ENCODE measurements at places on chromosomes 4 and X.
A peak's percentile ranks its signal among the peaks of the same experiment; 100 is the strongest.

DNA sequence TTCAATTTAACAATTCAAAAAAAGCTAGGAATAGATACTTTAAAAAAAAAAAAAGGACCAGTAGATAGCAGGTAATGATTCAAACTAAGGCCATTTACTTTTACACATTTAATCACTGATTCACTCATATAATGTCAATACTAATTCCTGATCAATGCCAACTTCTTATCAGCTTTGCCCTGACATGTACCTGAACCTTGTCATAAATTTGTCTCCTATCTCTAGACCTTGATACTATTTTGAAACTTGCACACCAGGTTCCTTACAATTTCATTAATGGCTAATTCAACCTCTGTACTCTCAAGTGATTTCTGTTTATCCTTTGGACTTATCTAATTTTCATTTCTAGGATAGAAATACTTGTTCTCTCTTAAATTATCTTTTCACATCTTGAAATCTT lies 55.4 kb downstream of the UGT2B4 start:
- no peak for DNase-seq

- no peak for DNase-seq
Measured at GRCh38 chrX:49271341-49271740, 1.7 kb downstream of the PPP1R3F start.

DNA sequence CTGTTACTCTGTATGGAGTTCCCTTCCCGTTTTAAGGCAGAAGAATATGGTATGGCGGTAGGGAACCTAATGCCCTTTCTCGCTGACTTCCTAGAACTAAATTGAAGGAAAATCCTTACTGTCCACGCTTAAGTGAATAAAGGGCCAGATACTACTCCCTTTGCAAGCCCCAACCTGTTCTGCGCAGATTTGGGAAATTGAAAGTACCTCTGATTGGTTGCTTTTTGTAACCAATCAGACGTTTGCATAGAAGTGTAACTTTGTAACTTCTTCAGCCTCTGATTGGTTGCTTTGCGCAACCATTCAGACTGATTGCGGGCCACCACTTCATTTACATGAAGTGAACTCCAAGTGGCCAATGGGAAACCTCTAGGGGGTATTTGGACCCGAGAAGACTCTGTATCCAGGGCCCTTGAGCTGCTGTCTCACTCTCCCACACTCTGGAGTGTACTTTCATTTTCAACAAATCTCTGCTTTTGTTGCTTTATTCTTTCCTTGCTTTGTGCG lies 1.2 kb upstream of the TMEM33 start:
- DNase-seq = peak; percentile 95

DNA sequence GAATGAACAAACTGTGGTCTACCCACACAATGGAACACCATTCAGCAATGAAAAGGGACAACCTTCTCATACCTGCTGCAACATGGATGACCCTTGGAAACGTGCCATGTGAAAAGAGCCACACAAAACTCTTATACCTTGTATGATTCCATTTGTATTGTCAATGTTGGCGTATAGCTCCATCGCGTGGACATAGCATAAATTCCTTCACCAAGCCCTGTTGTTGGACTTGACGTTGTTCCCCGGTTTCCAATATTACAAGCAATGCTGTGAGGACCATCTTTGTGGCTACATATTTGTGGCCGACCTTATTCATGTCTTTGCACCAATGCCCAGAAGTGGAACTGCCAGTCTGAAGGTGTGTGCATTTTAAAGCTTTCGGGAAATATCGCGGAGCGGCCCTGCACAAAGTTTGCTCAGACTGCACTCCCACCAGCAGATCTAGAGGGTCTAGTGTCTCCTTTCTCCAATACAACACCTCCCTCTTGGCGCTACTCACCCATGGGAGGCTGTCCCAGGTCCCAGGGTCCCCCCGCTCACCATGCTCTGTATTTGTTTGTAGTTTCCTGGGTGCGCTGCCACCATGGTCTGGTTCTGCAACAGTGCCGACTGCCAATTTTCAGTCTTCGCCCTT lies at the start of gene CLDN34:
TSS of gene CLDN34 (plus strand) at position 584 of the 634 bp plus-strand sequence. CDS start at position 584, 0 bp downstream.
- DNase-seq = no peak

- DNase-seq = no peak
Measured at GRCh38 chrX:40012039-40012867, 85.5 kb downstream of the BCOR start.

GRCh38 chr4:177369372-177369771 lies 59.7 kb downstream of the NEIL3 start:
- no peak for DNase-seq

DNA sequence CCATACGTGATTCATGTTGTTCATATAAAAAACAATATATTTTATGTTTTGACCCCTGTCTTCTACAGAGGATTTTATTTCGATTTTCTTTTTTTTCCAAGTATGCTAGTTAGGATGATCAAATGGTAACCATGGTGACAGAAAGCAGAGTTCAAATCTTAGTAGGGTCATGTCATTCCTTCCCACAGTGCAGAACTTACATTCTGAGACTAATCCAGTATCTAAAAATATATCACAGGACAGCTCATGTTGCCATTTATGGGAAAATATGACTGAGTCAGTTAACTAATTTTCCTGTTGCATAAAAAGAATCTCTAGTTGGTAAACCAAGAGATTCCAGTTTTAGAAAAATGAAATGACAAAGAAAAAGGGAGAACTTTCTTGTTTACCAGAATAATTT lies 209.5 kb downstream of the PARM1 start:
- no peak for DNase-seq

- DNase-seq = no peak
Measured at GRCh38 chr4:4981827-4982226, 37.4 kb downstream of the CYTL1 start.

DNA sequence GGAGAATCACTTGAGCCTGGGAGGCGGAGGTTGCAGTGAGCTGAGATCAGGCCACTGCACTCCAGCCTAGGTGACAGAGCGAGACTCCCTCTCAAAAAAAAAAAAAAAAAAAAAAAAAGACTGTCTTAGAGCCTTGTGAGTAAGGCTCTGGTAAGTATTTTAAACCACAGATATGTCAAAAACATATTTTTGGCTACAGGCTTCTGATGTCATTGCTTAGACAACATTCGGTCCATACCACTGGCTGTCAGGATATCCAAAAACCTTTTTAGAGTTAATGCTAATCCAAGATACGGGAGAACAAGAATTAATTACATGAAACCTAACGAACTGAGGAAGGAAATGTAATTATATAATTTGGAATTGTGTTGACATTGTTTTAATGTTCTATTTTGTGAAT lies 999.5 kb upstream of the PABPC4L start:
- no peak for DNase-seq

DNA sequence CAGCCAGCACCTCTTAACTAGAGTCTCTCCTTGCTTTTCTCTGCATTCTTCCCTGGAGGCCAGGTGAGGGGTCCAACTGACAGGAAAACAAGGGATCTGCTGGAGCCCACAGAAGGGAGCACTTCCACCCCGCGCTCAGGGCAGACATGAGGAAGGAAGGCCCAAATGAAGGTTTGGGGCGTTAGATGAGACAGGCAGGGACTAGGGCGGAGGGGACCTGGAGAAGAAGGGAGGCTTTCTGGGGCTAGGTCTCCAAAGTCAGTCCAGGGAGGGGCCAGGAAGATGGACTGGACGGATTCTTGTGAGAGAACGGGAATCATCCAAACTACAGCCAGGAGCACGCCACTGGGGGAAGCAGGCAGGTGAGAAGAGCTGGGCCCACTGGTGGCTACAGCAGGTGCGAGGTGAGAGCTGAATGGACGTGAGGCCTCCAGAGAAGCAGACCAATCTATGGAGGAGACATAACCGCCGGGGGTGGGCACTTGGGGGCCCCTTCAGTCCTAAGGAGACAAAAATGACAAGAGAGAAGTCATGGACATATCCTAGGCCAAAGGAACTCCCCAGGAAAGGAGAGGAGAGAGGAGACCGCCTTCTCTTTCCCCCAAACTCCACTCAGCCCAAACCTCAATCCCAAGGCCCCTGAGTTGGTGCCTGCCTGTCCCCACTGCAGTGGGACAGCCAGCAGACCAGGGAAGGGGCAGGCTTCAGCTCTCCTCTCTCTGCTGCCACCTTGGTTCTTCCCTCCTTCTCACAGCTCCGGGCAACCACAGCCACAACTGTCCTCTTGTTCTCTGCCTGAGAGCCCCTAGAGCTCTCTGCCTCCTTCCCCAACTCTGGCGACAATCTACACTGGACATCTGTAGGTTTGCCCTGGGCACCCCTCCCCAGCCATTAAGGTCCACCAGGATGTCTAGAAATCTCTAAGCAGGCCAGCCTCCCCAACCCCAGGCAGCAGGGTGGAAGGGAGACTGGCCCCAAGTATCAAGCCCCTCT lies 7.0 kb downstream of the APLN start:
- no peak for DNase-seq

- no peak for DNase-seq
Measured at GRCh38 chr4:110417136-110417535, 58.8 kb upstream of the ENPEP start.

DNA sequence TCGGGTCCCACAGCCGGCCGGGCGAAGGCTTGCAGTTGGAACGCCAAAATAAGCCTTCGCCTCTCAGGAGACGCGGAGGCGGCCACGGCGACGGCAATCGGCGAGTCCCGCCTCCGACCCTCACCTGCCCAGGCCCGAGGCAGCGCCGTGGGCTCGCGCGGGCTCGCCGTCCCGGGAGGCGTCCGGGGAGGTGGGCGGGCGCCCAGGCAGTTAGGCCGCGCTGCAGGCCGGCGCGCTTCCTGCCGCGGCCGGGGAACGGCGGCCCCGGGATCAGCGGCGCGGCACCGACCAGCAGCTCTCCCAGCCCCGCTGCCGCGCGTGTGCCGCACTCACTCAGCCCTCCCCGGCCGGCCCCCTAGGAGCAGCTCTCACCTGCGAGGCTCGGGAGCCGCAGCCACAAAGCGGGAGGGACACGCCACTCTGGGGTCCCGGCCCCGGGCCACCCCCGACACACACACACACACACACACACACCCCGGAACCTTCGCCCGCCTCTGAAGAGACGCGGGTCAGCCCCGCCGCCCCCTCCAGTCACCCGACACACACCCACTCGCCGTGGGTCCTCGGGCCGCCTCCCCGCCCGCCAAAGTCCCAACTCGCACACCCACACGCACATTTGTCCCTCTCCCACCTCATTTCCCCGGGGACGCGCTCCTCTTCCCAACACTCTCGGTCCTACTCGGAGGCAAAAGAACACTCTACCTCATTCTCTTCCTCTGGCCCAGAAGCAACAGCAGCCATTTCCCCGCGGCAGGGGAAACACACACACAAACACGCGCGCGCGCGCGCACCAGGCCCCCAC lies at the start of gene CNOT6L:
TSS of gene CNOT6L (minus strand) at position 767 of the 802 bp plus-strand sequence. CDS start at position 707, 60 bp downstream.
- peak; percentile 81 for DNase-seq

GRCh38 chr4:168646001-168646768 lies 149.3 kb downstream of the PALLD start:
- no peak for DNase-seq

- DNase-seq = no peak
Measured at GRCh38 chr4:113505044-113505443, 256.5 kb downstream of the CAMK2D start.

GRCh38 chr4:55184600-55185523 lies 59.5 kb upstream of the KDR start:
- DNase-seq = no peak
